ENCODE measurements at places on chromosomes 1 and 21.
A peak's percentile ranks its signal among the peaks of the same experiment; 100 is the strongest.

DNA sequence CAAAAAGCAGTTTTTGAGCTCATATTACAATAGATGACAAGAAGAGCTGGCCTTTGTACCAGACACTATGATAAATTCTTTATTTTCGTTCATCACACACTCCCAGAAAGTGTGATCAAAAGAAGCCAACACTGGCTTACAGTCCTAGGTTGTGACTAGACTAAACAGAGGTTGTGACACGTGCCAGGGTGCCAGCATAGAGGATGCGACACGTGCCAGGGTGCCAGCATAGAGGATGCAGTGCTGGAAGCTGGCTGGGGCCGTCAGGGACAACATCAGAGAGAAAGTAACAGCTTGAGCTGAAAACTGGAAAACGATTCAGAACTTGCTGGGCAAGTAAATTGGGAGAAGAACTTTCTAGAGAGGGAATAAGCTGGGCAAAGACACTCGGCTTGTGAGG lies 2.2 kb downstream of the MTARC1 start:
- no peak for DNase-seq

DNA sequence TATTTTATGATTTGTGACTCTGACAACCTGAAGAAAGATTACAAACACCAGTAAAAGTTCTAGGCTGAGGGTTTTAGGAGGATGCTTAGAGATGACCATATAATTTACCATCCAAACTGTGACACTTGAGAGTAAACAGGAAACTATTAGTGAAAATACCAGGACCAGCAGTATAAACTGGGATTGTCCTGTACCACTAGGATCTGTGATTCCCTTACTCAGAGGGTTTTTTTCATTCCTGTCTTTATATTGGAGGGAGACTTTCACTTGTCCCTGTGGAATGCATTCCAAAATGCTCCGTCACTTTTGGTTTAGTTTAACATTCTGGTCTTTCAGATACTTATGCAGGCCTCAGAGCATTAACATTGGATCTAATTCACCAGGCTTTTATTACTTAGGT lies 482.9 kb downstream of the PTBP2 start:
- DNase-seq, result no peak

DNA sequence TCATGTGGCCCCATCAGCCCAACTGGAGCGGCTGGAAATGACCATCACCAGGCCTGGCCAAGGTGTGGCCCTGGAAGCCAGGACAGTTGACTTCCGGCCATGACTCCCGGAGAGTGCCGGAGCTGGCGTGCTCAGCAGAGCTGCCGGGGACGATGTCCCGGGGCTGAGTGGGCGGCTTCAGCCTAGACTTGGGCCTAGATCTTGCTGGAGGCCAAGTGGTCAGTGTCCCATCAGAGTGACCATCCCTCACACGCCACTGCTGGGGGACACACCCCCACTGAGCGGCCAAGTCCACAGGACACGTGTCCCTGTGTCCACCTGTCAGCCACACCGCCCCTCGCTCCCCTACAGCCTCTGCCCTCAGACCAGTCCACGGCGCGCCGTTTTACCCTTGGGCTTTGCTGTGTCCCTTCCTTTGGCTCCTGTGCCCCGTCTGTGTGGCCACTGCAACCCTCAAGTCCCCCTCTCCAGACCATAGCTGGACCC lies 4.0 kb downstream of the FAAP20 start:
- no peak for DNase-seq

DNA sequence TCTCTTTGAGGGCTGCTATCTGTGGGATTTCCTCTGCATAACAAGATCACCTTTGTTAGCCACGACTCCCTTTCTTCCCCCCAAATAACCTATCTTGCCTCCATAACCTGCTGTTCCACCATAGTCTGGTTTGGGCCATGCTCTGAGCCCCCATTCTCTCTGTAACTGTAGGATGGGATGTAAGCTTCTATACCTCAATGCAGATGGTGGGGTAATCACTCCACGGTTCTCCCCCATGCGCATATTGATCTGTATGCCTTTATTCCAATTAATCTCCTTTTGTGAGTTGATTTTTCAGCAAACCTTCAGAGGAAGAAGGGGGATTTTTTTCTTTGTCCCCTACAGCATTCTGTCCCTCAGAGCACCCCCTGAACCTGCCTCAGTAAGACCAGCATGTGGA lies 170.1 kb upstream of the IRF2BP2 start:
- no peak for DNase-seq

- peak; percentile 71 for DNase-seq
Observed at GRCh38 chr1:21865943-21866706, 54.1 kb downstream of the LDLRAD2 start.

DNA sequence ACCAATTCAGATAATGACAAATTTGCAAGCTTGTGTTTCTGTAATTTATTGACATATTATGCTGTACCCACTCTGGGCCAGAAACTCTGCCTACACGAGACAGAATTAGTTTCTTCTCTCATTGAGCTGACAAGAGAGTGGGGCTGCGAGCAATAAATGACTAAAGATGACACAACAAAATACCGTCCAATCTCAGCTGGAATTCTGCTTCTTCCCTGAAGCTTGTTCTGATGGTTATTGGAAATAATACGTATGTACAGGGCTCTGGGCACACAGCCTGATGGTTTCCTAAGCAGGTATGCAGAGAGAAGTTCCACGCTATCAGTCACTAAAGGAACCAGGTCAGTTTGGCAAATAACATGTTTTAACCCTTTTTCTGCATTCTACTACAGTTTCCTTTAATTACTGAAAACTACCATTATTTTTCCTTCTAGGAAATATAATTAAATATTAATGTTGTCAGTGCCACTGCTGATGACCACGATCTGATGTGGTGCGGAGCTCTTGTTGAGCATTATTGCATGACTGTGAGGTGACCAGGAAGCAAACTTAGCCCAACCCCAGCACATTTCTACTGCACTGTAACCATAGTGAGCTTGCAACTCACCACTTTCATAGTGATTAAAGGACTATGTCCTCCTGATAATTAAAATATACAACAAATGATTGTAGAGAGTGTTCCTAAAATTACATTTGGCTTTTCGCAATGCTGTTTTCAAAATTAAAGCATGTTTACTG lies 221.4 kb upstream of the L1TD1 start:
- no peak for DNase-seq

DNA sequence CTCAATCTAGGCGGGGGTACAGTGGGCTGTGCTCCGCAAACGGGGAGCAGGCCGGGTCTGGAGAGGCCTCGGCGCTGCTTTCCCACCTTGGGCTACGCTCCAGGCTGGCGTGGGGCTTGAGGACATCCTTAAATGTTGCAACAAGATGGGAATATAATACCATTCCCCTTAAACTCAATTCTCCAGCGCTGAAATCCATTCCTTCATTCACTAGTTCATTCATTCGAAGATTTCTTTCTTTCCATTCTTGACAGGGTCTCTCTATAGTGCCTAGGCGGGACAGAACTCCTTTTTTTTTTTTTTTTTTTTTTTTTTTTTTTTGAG lies 261 bp upstream of the DPM3 start:
- DNase-seq, result no peak

- DNase-seq, result no peak
Observed at GRCh38 chr1:236835491-236835890, 40.4 kb downstream of the MTR start.

- DNase-seq, result no peak
Observed at GRCh38 chr1:244056577-244056976, 5.5 kb downstream of the ZBTB18 start.

DNA sequence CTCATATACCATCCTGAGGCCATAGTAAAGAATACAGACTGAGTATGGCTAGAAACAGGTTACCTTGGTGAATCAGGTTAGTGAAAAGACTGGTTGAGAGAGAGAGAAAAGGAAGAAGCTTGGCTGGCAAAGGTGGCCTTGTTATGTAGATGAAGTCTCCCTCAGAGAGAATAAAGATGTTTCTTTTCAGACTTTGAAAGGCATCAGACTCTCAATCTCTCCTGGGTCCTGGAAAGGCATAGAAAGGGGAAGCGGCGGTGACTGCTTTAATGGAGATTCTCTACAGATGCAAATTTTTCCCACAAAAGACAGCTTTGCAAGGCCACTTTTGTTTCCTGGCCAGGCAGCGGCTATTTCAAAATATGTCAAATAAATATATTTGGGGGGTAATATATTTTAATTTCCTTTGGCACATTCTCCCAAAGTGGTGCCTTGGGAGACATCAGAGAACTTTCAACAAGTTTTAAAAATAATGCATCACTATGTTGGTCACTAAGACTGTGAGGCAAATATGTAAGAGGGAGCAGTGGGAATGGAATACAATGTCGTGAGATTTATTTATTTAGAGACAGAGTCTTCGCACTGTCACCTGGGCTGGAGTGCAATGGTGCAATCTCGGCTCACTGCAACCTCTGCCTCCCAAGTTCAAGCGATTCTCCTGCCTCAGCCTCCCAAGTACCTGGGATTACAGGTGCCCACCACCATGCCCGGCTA lies 46.1 kb downstream of the NPHS2 start:
- DNase-seq, result no peak

- peak; percentile 13 for DNase-seq
Observed at GRCh38 chr1:50095716-50096115, 13.0 kb upstream of the ELAVL4 start.

DNA sequence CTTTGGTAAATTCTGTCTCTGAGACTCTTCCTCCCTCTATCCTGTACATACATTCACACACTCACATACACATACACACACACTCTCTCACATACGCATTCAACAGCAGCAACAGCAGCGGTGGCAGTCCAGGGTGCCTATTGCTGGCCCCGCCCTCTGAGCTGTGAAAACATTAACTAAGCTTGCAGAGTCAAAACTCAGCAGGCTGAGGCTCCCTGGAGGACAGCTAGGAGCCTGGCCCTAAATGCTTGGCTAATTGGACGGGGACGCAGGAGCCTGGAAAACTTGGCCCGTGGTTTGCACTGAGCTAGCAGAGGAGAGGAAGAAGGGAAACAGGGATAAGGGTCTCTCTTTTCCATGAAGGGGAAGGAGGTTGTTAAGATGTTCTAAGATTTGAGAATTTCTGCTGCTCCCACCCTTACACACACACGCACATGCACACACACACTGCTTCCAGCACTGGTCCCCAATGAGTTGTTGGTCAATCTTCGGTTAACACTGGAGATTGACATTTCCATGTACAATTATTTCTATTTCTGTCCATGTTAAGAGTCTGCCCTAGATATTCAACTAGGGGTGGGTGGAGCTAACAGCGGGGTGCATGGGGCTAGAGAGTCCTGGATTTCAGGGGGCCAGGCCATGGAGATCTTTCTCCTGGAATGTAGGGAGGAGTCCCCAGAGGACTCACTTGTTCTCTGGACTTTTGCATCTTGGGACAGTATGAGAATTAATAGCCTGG lies 94.2 kb downstream of the PLXNA2 start:
- DNase-seq, result peak; percentile 94

- no peak for DNase-seq
Observed at GRCh38 chr1:63487336-63488065, 35.5 kb downstream of the ITGB3BP start.

- DNase-seq, result peak; percentile 64
Observed at GRCh38 chr1:44436401-44437106, 31.5 kb downstream of the RNF220 start.

DNA sequence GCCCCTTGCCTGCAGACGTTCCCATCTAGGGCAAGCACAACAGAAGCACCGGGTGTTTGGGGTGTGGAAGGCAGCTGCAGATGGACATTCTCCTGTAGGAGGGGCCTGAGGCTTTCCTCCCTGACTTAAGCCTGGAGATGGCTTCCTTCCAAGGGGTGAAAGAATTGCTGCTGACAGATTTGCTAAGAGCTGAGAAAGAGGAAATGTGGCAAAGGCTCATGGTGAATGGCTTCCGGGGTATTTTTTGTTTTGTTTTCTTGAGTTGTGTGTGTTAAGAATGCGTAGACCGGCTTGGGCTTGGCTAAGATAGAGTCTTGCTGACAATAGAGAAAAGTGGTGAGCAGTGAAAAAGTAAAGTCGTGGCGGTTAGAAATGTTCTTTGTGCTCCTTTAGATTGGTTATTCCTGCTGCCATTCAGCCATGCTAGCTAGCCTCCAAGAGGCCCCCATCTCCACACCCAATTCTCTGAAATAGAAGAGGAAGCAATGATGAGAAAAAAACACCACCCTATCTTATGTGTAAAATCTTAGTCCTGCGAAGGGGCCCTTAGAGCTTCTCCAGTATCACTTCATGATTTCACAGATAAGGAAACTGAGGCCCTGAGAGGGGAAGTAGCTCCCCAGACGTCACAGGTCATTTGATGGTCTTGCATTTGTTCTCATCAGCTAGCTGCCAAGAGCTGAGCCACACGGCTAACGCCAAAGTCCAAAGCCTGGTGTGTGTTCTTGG lies 36.9 kb downstream of the EIF2D start:
- peak; percentile 88 for DNase-seq
